NCI-H187 treated with DMSO at 0.1 percent for 48 hours (cell line): ENCODE measurements at places on chromosomes 6 and 20.

- DNase-seq: no peak
Observed at GRCh38 chr20:63215101-63216040, 560 bp downstream of the YTHDF1 start.

- DNase-seq: no peak
Observed at GRCh38 chr6:126886106-126886505, 232.4 kb upstream of the RSPO3 start.

DNA sequence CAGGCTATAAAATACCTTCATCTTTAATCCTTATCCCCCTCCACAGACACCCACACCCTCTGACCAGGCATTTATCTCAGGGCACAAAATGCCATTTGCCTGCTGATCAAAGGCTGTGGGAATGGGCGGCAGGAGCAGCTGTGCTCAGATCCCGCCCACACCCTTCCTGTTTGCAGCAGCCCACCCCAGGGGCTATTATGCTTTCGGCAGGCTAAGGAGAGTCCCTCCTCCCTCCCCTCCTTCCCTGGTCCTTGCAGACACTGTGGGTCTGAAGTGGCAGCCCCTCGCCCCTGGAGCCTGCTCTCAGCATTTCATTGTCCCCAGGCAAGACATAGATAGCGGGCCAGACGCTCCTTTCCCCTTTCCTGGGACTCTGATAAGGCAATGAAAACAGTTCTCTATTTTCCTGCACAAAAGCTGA lies 220.8 kb upstream of the HEY2 start:
- no peak for DNase-seq

DNA sequence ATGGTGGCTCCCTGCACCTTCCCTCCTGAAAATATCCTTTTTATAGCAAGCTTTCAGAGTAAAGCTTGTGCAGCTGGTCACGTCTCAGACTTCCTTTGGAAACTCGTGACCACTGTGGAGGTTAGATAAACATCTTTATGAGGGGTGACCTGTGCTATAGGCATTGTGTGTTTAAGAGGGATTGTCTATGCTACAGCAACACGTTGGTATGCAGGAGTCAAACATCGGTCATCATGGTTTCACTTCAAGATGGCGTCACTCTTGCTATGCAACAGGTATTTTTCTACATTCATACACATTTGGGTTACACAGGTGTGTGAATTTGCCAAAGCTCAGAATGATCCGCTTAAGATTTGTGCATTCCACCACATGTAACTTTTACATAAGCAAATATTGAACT lies 14.6 kb upstream of the BLCAP start:
- no peak for DNase-seq

- DNase-seq: no peak
Observed at GRCh38 chr6:31057426-31058003, 47.2 kb downstream of the MUC22 start.

- no peak for DNase-seq
Observed at GRCh38 chr6:125363039-125363823, 61.5 kb upstream of the HDDC2 start.

DNA sequence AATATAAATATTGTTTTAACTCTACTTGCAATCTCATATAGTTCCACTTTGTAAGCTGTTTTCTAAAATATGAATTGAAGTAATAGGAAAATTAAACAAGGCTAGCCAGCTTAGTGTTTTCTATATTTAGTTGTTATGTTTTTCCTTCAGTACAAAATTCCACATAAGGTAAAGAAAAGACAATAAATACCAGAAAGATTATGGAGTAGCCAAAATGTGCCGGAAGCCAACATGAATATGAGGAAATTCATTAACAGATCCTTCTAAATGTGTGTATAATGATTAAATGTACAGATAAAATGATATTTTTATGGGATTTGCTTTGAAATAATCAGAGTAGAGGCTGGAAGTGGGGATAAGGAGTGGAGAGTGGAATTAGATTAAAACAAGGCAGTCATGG lies 52.5 kb upstream of the COL21A1 start:
- DNase-seq: no peak

DNA sequence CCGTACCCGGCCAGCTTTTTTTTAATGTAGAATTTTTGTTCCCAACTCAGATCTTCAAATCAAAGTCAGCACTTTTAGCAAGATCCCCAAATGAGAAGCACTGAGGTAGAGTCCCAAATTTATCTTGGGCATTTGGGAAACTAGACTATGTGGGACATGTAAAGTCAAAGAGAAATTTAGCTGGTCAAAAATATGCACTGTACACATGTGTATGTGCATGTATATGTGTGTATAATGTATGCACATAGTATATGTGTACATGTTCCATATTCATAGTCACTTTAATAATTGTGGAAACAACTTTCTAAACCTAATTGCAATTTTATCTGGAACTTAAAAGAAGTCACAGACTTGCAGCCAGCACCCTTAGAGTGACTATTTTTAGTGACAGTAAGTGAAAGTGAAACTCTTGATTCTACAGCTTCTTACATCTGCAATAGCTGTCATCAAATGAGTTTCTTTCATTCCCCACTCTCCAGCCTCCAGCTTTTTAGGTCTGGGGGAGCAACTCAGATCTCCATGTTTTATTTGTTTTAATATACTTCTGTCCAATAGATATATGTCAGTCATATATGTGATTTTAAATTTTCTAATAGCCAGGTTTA lies 53.6 kb downstream of the CDC40 start:
- DNase-seq: no peak

DNA sequence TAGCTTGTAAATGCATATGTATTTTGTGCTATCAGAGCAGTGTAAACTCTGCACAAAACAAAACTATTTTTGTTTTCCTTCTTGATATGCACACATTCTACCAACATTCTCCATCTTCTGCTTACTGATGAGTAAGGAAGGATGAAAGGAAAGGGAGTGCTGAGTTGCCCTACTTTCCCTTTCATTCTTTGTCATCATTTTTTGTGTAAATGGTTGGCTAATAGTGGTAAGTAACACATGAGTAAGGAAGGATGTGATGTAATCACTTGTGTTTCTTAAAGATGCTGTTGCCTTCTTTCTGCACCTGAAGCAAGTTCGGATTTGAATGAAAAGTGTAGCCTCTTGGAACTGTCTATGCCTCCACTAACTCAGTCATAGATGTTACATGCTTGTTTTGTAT lies 4.6 kb upstream of the REV3L start:
- no peak for DNase-seq

- no peak for DNase-seq
Observed at GRCh38 chr6:166958926-166959861, 2.8 kb upstream of the RNASET2 start.

DNA sequence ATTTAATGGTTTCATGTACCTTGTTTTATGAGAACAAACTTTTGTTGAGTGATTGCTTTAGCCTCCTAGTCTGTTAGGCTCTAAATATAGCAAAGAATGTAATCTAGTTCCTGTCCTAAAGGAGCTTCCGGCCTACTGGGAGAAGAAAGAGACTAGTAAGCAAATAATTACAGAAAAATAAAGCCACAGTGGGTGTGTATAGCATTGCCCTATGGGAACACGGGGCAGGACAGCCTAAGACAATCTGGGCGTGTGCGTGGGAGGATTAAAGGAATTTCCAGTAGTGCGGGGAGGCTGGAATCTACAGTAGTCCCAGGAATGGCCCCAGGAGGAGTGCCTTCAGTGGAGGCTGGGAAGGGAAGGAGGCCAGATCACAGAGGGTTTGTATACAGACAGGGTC lies 98.1 kb upstream of the AKAP12 start:
- no peak for DNase-seq

GRCh38 chr6:18976966-18977365 lies 589.8 kb downstream of the RNF144B start:
- no peak for DNase-seq

DNA sequence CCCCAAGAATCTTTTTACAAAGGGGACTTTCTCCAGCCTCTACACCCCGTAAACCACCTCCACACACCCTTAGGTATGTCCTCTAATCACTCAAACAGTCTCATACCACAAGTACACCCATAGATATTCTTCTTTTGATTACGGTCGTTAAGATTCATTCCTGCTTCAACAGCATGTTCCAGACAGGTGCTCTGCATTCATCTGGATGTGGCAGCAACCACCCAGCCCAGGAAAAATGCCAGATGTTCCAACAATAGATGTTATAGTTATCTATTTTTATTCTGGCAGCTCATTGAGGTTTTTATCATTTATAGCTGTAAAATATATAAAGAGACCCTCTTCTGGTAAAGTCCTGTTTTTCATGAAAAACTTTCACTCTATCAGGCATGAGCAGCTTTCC lies 60.7 kb downstream of the SIM1 start:
- DNase-seq: no peak

GRCh38 chr6:2184700-2185455 lies 60.5 kb downstream of the GMDS start:
- no peak for DNase-seq

- no peak for DNase-seq
Observed at GRCh38 chr20:47878601-47879027, 93.3 kb upstream of the SULF2 start.

DNA sequence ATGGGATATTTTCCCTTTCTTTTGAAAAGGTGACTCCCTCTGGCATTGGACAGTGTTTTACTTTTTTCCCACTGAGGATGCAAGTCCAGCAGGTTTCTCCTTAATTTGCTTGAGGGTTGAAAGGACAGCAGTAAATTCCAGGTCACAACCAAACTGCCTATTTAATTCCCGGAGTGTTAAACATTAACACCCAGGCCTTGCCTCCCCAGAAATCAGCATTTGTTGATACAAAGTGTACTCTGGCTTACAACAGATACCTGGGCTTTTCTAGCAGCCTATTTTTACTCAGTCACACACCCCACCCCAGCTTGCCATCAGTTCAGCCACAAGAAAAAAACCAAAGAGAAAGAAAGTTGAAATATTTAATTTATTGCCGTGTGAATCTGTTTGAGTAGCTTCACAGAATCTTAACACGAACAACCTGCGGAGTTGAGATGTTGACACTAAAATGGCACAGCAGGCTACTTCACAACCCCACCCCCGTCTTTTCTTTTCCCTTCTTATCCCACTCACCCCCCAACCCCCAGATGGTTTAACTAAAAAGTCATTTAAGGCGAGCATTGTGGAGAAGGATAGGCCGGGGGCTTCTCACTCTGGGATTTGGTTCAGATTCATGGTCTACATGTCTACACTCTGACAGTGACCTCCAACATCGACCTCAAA lies 45.7 kb downstream of the MYLIP start:
- DNase-seq: no peak

DNA sequence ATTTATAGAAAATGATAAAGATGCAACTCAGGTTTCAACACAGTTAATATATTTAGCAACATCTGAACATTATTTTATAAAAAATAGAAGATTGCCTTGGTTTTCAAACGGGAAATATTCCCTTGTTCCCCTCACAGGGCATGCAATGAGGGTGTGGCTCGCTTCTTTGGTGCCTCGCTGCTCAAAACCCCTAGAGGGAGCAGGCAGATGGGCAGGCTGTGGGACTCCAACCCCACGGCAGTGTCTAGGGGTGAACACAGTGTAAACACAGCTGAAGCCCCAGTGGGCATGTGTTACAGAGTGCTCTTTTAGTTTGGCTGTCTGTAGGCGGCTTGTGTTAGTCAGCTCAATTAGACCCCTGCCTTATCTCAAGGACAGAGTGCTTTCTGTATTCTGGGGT lies 560.8 kb upstream of the IMPG1 start:
- no peak for DNase-seq

DNA sequence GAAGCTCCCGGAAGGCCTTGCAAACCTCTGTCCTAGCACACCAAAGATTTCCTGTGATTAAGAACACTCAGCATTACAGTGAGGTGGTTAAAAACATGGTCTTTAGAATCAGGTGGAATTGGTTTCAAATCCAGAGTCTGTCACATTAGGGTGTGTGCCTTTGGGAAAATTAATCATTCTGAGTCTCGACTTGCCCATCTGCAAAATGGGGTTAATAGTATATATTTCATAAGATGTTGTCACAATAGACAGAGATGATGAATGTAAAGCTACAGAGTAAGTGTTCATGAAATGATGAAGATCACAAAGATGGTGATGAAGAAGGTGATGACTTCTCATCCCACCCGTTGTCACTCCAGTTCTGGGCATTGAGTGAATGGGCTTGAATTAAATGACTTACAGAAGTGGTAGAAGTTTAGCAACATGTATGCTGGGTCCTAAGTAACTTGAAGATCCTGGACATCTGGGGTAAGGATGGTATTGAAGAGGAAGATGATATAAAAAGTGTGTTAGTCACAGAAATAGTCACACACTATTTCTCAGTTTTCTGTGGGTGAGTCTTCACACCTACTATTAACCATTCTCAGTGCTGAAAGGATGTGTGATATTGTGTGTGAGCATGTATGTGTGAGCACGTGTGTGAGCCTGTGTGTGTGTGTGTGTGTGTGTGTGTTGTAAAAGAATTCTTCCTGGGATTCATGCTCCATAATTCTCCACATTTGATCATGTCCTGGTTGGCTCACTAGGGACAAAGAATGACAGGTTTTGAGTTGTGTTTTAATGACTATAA lies 28.0 kb upstream of the NEDD9 start:
- DNase-seq: no peak

DNA sequence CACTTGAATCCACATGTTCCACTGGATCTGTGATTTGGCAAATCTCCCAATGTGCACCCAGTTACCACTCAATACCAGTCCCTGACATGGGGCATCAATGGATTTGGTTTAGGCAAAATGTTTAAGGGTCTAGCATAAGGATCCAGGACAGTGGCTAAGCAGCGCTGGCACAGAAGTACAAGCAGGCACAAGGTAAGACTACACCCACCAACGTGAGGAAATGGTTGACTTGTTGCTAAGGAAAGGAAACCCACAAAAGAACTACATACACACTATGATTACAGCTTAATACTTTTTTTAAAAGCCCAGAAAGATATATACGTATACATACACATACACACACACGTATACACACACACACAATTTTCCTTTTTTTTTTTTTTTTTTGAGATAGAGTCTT lies 79.0 kb downstream of the DNAAF9 start:
- no peak for DNase-seq

DNA sequence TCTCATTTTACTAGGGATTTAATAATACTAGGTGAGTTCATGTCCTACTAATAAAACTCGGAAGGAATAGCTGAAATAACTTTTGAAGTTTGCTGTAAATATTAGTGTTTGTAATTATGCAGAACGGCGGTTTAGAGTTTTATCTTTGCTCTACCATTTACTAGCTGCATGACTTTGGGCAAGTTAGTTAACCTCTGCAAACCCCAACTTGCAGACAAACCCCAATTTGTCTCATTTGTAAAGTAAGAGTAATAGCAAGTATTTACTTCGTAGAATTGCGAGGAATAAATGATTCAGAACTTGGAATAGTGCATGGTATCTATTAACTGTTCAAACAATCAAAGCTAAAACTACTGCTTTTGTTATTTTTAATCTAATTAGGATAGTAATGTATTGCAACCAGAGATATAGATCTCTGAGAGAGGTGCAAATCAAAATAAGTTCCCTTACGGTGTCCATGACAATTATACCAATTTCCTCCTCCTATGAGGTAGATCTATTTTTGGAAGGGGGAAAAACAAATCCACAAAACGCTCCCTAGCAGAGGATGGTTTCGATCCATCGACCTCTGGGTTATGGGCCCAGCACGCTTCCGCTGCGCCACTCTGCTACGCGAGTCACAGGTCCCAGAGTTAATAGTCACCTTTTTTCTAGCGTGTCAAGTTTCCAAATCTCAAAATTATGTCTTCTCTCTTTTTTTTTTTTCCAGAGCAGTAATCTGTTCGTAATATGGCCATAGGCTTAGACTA lies 35.1 kb upstream of the BTN3A2 start:
- no peak for DNase-seq

GRCh38 chr6:16961577-16961976 lies 140.3 kb upstream of the STMND1 start:
- DNase-seq: no peak

GRCh38 chr6:40733770-40734396 lies 146.7 kb upstream of the LRFN2 start:
- no peak for DNase-seq

GRCh38 chr6:110216140-110216539 lies 35.9 kb downstream of the CDC40 start:
- no peak for DNase-seq

GRCh38 chr20:59004763-59005522 lies 2.1 kb downstream of the CTSZ start:
- DNase-seq: no peak
